ENCODE measurements at places on chromosomes 12 and 14.

GRCh38 chr12:49511410-49511809, 27.4 kb upstream of the KCNH3 start:
- no peak for DNase-seq

DNA sequence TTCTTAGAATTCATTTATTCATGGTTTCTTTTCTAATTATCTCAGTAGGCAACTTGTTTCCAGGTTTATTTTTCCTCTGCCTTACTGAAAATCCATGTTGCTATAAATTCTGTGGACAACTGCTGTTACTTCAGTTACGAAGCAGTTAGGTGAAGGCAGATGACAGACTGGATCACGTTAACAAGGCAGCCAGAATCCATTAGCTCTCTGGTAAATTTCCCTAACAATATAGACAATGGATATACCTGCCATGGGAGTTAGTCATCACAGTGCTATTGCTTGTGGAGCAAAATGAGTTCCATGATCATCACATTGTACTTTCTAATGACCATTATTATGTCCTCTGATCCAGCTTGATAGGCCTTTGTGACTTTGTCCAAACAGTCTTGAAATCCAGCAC, 291.5 kb downstream of the NELL2 start:
- DNase-seq = no peak

- DNase-seq = no peak
Observed at GRCh38 chr12:45017916-45018315, 33.0 kb downstream of the DBX2 start.

DNA sequence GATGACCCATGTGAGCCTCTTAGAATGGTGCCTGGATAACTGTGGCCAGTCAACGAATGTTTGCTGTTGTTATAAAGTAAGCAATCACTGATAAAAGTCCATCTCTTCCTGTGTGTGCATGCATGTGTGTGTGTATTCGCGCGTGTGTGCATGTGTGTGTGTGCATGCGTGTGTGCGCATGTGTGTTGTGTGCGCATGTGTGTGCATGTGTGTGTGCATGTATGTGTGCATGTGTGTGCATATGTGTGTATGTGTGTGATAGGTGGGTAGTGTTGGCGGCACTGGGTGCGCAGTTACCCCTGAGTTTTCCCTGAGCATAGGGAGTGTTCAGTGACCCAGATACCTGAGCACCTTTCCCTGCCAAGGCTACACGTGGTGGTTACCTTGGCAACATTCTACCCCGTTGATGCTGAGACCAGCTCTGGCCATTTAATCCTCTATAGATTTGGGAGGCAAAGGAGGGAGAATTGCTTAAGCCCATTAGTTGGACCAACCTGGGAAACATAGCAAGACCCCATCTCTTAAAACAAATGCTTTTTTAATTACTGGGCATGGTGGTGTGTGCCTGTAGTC, 137.8 kb downstream of the SLC15A4 start:
- no peak for DNase-seq

- no peak for DNase-seq
Observed at GRCh38 chr12:78096909-78097597, 266.4 kb downstream of the NAV3 start.

Data from cortex of kidney (tissue), 1 donor.